ENCODE measurements at places on chromosomes 7 and 10.

GRCh38 chr10:114412907-114413797 is 8.8 kb upstream of the AFAP1L2 start:
- DNase-seq = no peak

GRCh38 chr10:77506517-77507200 is 130.9 kb downstream of the KCNMA1 start:
- DNase-seq = no peak

GRCh38 chr10:26890956-26891355 is 30.2 kb upstream of the ABI1 start:
- peak; percentile 13 for DNase-seq

DNA sequence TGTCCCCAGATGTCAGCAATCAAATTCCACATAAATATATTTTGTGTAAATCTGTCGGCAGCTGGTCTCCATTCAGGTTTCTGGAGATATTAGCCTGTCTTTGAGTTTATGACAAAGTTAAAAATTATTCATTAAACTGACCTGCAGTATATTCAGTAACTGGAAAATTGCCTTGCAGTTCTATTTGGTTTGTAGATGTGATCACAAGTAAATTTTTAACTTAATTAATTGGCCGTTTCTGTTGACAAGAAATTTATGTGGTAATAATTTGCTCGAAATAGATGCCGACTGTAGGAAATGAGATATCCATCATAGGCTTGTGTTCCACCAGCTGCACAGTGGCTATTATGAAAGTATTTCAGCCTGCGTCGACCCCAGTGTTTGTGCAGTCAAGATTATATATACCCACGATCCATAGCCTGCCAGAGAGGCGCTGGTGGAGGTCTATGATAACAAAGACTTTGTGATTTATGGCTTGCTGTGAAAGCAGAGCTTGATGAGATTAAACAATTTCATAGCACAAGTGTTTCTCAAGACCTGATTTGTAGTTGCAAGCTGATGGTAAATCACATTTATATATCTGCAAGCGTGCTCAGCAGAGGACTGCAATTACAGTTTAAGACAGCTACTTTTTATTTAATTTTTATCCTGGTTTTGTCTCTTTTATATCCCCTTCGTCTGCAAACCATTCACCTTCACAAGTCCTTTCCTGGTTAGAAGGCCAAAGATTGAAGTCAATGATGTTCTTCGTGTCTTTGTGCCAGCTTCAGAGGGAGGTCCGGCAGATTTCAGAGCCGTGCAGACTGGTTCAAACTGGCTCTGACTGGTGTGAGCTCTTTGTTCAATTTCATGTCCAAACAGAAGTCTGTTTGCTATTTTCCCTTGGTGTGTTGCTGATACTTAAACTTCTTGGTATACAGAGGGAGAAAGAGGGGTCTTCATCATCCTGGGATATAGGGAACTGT is 850.9 kb downstream of the LRMDA start:
- peak; percentile 57 for DNase-seq

DNA sequence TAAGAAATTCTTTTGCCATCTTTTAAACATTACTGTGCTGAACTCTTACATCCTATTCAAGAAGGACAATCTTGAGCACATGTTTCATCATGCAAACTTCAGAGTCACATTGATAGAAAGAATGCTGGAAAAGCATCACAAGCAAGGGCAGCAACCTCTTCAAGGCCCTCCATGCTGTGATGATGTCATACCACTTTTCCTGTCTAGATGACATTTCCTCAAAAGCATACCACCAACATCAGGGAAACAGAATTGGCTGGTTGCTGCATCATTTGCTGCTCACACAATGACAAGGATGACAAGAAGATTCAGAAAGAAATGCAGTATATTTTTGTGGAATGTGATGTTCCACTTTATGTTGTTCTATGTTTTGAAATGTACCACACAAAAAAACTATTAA is 37.6 kb downstream of the CYP2C8 start:
- no peak for DNase-seq

DNA sequence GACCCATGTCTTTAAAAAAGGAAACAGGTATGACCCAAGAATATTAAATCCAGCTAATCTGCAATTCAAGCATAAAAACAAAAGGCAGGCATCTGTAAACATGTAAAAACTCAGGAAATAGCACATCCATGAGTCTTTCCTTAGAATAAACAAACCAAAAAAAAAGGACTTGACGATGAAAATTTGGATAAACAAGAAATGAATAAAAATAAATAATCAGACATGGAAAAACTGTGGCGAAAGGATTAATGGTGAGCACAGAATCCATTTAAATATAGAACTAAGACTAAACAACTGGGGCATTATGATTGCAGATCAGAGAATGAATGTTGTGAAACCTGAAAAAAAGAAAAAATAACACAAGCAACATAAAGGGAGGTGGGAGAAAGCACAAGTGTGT is 170.1 kb downstream of the DOCK4 start:
- no peak for DNase-seq

- no peak for DNase-seq
Measured at GRCh38 chr7:29891766-29892165, 85.5 kb downstream of the WIPF3 start.

DNA sequence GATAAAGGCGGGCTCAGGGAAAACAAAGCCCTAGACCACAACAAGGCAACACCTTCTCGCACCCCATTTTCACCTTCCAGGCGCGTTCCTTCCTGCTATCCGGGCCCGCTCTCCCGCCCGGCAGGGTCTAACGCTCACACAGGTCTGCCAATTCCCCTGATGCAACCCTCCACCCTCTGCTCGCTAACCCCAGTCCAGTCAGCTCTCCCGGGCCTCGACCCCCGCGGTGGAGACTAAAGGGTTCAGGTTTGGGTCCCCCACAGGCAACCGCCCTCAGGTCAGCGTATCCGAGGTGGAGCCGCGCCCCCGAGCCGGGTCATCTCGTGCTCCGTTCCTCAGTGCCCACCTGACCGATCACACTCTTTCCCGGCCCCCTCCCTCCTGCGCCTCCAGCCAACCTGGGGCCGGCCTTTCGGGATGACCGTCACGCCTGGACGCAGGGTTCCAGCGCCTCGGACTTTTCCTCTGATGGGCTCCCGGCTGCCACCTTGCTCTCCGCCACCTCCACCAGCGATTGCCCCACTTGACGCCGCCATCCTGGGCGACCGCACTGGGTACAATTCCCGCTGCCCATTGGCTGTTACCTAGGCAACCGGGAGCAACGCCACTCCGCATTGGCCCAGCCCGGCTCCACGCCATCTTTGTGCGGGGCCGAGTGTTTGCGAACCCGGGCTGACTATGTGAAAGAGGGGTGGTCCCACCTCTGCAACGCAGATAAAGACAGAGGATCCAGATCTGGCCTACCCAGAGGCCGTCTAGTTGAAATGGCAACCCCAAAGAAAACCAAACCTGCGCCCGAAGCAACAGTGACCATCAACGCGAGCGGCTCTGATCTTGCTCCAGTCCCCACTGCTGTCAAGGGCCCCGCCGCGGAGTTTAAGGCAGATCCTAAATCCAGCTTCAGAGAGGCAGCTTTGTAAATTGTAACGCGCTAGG is at the start of gene MORN4:
MORN4 (minus strand) TSS at position 552 of the 936 bp plus-strand sequence. CDS start 13,847 bp downstream, outside the sequence.
- peak; percentile 94 for DNase-seq

GRCh38 chr7:81260152-81260551 is 341.3 kb upstream of the SEMA3C start:
- no peak for DNase-seq

GRCh38 chr10:24791084-24791726 is 67.5 kb upstream of the ARHGAP21 start:
- DNase-seq = no peak

DNA sequence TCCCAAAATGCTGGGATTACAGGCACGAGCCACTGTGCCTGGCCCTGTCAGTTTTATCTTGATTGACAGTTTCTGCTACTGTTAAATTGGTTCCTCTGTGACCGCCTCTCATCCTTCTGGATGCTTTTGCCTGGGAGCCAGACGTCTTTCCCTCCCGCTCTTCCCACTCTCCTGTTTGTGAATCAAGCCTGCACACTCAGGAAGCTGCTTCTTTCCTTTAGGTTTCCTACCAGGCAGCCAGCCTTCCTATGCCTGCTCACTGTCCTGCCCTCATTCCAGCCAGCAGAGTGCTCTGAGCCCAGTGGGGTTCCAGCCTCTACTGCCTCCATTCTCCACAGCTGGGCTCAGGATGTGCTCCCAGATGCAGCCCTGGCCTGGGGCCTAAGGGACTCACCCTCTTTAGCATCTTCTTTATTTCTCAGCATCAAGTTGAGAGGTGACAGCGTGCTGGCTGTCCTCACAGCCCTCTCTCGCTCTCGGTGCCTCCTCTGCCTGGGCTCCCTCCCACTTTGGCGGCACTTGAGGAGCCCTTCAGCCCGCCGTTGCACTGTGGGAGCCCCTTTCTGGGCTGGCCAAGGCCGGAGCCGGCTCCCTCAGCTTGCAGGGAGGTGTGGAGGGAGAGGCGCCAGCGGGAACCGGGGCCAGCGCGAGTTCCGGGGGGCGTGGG is 5.1 kb downstream of the SH2D4B start:
- no peak for DNase-seq

GRCh38 chr7:24995466-24995865 is 15.5 kb upstream of the OSBPL3 start:
- DNase-seq = no peak

GRCh38 chr10:50385624-50386023 is 134.3 kb upstream of the ASAH2 start:
- DNase-seq = no peak

DNA sequence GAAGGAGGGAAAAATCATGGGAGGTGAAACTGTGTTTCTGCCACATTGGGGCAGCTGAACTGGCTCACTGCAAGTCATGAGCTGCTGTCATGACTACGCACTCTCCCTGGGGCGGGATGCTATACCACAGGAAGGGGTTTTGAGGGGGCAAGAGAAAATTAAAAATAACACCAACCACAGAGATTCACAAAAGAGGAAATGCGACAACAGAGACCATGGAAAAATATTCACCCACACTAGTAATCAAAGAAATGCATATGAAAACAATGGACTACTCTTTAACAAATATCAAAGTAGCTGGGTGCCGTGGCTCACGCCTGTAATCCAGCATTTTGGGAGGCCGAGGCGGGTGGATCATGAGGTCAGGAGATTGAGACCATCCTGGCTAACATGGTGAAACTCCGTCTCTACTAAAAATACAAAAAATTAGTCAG is 65.2 kb upstream of the TM9SF3 start:
- DNase-seq = no peak

- DNase-seq = no peak
Measured at GRCh38 chr7:151520419-151521261, 945 bp upstream of the RHEB start.

- no peak for DNase-seq
Measured at GRCh38 chr7:67343572-67343971, 346.9 kb downstream of the TYW1 start.

DNA sequence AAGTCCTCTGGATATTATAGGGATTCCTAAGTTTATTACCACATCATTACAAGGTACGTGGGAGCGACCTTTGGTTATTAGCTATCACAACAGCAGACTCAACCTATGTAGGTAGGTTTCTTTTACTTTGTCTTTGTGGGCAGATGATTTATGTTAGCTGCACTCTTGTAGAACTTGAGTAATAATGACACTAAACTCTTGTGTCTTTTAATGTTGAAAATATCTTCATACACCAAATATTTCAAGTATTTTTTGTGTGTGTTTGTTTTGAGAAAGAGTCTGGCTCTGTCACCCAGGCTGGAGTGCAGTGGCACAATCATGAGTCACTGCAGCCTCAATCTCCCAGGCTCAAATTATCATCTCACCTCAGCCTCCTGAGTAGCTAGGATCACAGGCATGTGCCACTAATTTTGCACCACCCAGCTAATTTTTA is 19.2 kb upstream of the SUPV3L1 start:
- DNase-seq = no peak

DNA sequence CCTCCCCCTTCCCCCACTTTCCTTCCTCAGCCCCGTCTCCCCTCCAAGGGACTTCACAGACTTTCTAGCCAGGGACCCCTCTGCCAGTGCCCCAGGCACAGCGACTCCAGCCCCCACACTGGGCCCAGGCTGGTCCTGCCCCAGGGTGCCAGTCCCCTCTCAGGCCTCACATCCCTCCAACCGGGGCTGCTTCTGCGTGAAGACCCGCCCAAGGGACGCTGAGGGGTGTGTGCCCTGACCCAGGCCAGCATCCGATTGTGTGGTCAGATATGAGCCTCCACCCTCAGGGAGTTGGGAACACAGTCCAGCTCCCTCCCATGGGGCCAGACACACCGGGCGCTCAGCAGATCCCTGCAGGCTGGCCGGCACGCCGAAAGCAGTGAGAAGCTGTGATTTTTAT is 97.0 kb downstream of the MICALL2 start:
- DNase-seq = no peak

- DNase-seq = peak; percentile 67
Measured at GRCh38 chr7:38775506-38776175, 133.3 kb downstream of the VPS41 start.

GRCh38 chr10:129742742-129743550 is 221.1 kb downstream of the EBF3 start:
- no peak for DNase-seq

DNA sequence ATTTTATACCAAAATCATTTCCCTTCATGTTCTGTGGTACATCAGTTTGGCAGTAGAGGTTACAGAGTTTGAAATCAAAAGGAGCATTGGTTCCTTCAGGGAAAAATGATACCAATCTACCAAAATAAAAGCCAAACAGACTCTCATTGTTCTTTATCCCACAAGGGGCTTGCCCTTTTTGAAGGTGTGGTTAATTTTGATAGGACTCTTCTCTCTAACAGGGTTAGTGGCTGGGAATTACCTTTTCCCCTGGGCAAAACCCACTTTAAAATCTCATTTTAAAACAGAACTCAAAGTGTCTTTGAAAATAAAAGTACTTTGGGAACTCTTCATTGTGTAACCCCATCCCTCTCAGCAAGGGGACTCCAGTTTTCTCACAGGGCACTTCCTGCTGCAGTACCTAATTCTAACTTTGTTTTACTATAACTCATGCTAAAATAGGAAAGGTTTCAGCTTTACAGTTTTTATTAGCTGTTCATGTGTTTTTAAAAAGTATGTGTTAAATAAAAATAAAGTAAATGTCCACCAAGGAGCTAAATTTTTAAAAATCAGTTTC is 30.6 kb downstream of the SMNDC1 start:
- no peak for DNase-seq

DNA sequence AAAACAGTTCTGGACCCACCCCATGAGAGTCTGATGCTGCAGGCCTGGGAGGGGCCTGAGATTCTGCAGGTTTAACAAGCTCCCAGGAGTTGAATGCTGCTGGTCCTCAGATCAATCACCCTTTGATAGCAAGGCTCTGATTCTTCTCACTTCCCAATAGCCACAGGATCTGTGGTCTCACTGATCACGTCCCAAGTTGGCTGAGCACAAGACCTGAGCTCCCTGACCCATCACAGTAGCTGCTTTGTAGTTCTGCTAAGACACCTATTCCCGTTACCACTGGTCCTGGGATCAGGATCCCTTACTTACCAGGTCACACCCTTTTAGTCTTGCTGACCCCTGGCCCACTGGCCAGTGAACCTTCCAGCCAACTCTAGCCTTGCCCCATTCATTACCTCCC is 372.8 kb downstream of the PHTF2 start:
- DNase-seq = no peak

- DNase-seq = no peak
Measured at GRCh38 chr10:4094751-4095150, 309.7 kb upstream of the KLF6 start.

GRCh38 chr7:27200761-27201579 is 1.1 kb upstream of the HOXA13 start:
- no peak for DNase-seq

Data from NCI-H1436 (cell line).